Activated naive CD4-positive, alpha-beta T cell treated with anti-CD3 and anti-CD28 coated beads, Interleukin-2, amount 10 ng/mL, durations not matched to agents 7 days and 5 days (primary cell): ENCODE measurements at places on chromosomes 3 and 15.
A peak's percentile ranks its signal among the peaks of the same experiment; 100 is the strongest.

GRCh38 chr3:151276687-151277042 lies 1.7 kb downstream of the P2RY14 start:
- peak; percentile 47 for DNase-seq
- H3K27me3 ChIP-seq = no peaks in the 10 kb centered on the region
- no peaks in the 10 kb centered on the region for H3K36me3 ChIP-seq

- no peak overlapping the region for H3K27ac ChIP-seq
- H3K4me3 ChIP-seq = no peak overlapping the region
- DNase-seq = no peak
- H3K4me1 ChIP-seq = peaks cover 6% of the 10 kb centered on the region
Measured at GRCh38 chr3:71621825-71622537, 38.5 kb upstream of the FOXP1 start.

GRCh38 chr3:150763841-150764483 lies 993 bp upstream of the SIAH2 start:
- peaks cover 6% of the 10 kb centered on the region for H3K27me3 ChIP-seq
- peaks cover 20% of the 10 kb centered on the region for H3K36me3 ChIP-seq
- peaks cover 43% of the 10 kb centered on the region for H3K4me1 ChIP-seq
- DNase-seq = peak; percentile 59
- H3K4me3 ChIP-seq = peak overlapping the region; percentile 93
- peak overlapping the region; percentile 100 for H3K27ac ChIP-seq

DNA sequence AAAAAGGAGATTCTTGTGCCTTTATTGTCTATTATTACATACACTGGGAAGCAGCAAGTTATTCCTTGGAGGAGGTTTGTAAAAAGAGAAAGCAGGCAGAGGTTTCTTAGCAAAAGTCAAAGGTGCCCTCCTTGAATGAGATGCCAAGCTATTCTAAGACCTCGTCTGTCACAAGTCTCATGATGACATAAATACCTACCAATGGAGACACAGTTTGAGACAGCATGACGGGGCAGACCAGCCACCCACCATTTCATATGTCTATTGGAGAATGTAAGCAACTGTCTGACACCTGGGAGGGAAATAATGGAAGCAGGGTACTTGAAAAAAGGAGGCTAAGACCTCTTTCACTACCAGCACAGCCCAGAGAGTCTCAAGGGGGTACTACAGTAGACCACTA lies 2.2 kb downstream of the RGMA start:
- peaks cover 11% of the 10 kb centered on the region for H3K4me1 ChIP-seq
- DNase-seq = no peak
- H3K27me3 ChIP-seq = peaks cover 46% of the 10 kb centered on the region
- H3K4me3 ChIP-seq = no peak overlapping the region

GRCh38 chr15:32709295-32710033 lies 8.3 kb upstream of the GREM1 start:
- no peak overlapping the region for H3K4me3 ChIP-seq
- H3K27ac ChIP-seq = no peak overlapping the region
- H3K36me3 ChIP-seq = no peaks in the 10 kb centered on the region
- H3K4me1 ChIP-seq = no peaks in the 10 kb centered on the region

- no peak overlapping the region for H3K4me3 ChIP-seq
- DNase-seq = peak; percentile 69
- no peaks in the 10 kb centered on the region for H3K27me3 ChIP-seq
Measured at GRCh38 chr3:128784232-128784631, 58.2 kb downstream of the RAB7A start.

DNA sequence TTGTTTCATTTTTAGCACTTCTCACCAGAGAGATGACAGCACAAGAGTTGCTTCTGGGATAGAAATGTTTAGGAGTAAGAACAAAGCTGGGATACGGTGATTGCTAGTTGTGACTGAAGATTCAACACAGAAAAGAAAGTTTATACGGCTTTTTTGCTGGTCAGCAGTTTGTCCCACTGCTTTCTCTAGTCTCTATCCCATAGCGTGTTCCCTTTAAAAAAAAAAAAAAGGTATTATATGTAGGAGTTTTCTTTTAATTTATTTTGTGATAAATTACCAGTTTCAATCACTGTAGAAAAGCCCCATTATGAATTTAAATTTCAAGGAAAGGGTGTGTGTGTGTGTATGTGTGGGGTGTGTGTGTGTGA lies 48.0 kb downstream of the PGPEP1L start:
- H3K27ac ChIP-seq = no peak overlapping the region
- peaks cover 6% of the 10 kb centered on the region for H3K4me1 ChIP-seq
- H3K36me3 ChIP-seq = peaks cover 47% of the 10 kb centered on the region
- no peaks in the 10 kb centered on the region for H3K27me3 ChIP-seq
- H3K4me3 ChIP-seq = no peak overlapping the region
- no peak for DNase-seq

DNA sequence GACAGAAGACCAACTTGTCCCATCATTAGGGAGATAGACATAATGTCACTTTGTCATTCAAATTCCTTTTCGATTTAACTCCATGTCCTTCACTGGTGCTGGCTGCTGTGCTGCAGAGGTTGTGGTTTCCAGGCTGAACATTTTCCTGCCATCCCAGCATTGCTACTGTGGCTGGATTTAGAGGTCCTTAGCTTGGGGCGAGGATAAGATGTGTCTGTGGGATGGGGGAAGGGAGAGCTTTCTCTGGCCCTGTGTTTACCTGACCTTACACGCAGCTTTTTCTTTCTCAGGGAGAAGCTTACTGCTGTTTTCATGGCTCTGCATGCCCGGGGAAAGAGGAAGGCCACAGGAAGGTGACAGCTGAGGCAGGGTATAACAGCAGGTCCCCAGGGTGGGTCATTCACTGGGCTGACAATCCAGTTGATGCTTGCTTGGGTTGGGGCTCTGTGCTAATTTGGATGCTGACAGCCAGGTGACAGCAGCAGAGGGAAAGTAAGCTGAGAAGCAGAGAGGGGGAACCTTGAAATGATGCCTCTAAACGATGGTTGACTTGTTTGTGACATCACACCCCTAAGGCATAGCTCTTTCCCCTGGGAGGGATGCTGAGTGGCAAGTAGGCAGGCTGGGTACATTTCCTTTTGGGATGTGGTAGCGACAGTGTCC lies 326.9 kb upstream of the CTNNB1 start:
- no peak overlapping the region for H3K27ac ChIP-seq
- H3K4me3 ChIP-seq = no peak overlapping the region
- no peak for DNase-seq
- H3K4me1 ChIP-seq = no peaks in the 10 kb centered on the region
- no peaks in the 10 kb centered on the region for H3K36me3 ChIP-seq

DNA sequence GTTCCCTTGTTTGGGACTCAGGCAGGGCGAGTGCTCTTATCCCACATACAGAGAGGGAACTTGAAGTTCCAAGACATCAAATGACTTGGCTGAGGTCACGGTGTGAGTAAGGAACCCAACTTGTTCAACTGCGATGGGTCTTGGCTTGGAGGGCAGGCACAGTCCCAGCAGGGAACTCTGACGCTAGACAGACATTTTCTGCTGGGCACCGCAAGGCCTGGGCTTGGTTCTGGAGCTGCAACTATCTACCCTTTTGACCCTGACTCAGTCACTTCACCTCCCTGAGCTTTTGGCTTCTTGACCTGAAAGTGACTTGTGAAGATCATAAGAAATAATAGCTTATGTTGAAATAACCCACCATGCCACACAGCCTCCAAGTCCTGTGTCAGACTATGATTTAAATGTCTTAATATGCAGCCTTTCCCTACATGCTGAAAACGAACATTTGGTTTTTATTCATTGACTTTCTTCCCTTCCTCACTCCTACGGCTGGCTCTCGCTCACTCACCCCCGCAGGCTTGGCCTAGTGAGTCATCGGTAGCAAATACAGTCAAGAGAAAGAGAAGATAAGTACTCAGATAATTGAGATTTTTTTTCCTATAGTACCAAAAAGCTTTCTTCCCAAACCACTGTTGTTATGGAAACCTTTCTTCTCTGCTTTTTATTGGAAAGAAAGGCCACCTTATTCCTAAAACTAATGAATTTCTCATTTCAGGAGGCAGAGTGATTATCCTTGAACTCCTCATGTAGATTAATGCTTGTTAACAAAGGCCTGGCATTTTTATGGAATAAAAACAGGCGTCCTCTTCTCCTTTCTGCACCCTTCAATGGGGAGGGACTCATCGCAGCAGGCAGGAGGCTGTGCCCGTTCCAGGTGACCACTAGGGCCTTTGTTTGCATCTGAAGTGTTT lies 178.4 kb downstream of the ATP10A start:
- no peaks in the 10 kb centered on the region for H3K4me1 ChIP-seq
- no peak overlapping the region for H3K27ac ChIP-seq
- no peak for DNase-seq
- peaks cover 59% of the 10 kb centered on the region for H3K36me3 ChIP-seq

DNA sequence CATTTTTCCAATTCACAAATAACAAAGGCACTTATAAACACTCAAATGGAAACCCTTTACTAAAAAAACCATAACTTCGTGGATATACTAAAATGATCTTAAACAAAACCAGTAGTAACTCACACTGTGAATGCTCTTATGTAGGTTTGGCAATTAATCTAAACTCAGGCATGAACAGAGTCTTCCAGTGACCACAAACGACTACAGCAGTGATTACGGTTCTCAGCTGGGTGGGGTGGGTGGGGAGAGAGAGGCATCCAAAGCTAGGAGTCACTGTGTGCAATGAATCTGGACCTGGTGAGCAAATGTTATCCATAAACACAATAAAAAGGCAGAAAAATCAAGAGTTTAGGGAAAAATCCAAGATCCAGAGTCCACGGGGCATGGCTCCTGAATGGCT lies 21.3 kb downstream of the SLC12A8 start:
- peaks cover 60% of the 10 kb centered on the region for H3K27me3 ChIP-seq
- no peak overlapping the region for H3K4me3 ChIP-seq
- DNase-seq = no peak
- H3K4me1 ChIP-seq = no peaks in the 10 kb centered on the region

DNA sequence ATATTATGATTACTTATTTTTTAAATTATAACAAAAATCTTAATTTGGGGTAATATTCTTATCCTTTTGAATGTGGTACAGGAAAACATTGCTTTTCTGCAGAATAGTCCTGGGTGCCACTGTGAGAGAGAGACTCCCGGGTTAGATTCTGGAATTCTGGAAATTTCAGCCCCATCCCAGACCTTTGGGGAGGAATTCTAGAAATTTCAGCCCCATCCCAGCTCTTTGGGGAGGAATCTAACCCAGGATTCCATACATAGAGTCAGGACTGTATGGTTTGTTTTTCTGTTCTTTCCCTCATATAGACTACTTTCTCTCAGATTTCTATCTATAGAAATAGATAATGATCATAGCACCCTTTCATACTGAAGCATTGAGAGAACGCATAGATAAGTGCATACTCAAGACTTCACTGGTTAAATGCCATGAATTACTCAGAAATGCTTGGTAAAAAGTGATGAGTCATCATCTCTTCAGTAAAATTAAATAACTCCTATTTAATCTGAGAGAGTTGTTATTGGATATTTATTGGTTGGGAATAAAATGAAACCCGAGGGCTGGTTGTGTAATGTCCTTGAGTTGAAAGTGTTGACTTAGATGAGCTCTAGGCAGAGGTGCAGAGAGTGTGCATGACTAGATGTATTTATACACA lies 8.3 kb downstream of the EIF2AK4 start:
- H3K4me1 ChIP-seq = peaks cover 33% of the 10 kb centered on the region
- H3K27me3 ChIP-seq = no peaks in the 10 kb centered on the region
- no peak for DNase-seq
- H3K4me3 ChIP-seq = no peak overlapping the region
- H3K27ac ChIP-seq = no peak overlapping the region

GRCh38 chr3:88364926-88365325 lies 215.2 kb downstream of the C3orf38 start:
- H3K4me1 ChIP-seq = no peaks in the 10 kb centered on the region
- H3K27ac ChIP-seq = no peak overlapping the region
- no peaks in the 10 kb centered on the region for H3K27me3 ChIP-seq
- no peak overlapping the region for H3K4me3 ChIP-seq
- no peaks in the 10 kb centered on the region for H3K36me3 ChIP-seq
